ENCODE measurements at places on chromosomes 16 and 17.

DNA sequence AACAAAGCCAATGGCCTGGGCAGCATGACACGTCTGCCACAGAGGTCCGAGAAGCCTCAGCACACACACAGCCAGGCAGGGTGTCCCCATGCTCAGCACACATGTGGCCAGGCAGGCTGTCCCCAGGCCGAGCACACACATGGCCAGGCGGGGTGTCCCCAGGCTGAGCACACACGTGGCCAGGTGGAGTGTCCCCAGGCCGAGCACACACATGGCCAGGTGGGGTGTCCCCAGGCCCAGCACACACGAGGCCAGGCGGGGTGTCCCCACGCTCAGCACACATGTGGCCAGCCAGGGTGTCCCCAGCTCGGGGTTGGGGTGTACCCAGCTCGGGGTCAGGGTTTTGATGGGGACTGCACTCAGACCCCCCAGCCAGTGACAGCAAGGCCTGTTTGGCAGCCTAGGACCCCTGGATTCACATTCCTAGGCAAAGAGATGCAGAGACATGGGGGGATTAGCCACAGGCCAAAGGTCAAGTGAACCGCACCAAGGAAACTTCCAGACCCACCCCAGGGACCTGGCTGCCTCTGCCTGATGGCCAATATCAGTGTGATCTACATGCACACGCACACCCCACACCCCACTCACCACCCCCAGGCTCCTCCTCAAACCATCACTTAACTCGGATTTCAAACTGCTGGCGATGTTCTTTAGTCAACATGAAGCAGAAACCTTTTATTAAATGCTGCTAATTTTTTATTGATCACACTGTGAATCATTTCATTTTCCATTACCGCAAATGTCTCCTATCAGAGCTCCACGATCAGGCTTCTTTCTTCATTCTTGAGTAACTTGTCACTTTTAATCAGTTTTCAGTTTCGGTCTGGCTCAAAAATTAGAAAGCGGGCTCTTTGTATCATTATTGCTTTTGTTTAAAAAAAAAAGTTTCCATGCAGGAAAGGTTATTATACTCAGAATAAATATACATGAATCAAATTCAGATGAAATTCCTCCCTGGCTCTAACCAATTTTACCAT lies 111.4 kb downstream of the ZNF423 start:
- DNase-seq, result no peak

- DNase-seq, result peak; percentile 6
These were observed 54.8 kb downstream of the PLXDC1 start for GRCh38 chr17:39096508-39097149.

- DNase-seq, result no peak
These were observed 62.0 kb downstream of the TTC19 start for GRCh38 chr17:16061631-16062030.

GRCh38 chr17:76155988-76156661 lies 15.1 kb upstream of the FOXJ1 start:
- no peak for DNase-seq

DNA sequence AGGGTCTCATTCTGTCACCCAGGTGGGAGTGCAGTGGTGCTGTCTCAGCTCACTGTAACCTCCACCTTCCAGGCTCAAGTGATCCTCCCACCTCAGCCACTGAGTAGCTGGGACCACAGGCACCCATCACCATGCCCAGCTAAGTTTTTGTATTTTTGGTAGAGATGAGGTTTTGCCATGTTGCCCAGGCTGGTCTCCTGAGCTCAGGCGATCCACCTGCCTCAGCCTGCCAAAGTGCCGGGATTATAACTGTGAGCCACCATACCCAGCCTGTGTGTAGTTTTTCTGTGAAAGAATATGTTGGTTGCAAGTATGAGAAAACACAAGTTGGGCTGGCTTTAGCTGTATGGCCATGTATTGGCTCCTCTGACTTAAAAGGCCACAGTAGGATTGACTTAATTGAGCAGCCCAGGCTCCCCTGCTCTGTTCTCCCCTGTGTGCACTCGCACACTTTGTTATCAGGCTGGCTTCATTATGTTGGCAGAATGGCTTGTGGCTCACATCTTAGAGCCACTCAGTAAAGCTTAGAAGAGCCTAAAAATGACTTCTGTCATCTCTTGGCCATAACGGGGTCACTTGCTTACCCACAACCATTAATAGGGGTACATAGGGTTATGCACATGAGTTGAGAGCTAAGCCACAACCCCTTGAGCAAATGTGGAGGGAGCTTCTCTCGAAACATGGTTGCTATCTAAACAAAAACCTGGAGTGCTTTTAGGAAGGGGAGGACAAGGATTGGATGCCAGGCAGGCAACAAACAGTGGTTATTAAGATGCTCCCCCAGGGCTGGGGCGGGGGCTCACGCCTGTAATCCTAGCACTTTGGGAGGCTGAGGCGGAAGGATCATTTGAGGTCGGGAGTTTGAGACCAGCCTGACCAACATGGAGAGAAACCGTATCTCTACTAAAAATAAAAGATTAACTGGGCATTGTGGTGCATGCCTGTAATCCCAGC lies 6.1 kb downstream of the HAPSTR1 start:
- DNase-seq, result no peak

Data from T-helper 2 cell treated with Interferon-gamma antibody and Interleukin-4, amounts not matched to agents 5 μg/mL and 100 μg/mL, for 36 hours (primary cell).